ENCODE measurements at places on chromosomes 16 and 17.

DNA sequence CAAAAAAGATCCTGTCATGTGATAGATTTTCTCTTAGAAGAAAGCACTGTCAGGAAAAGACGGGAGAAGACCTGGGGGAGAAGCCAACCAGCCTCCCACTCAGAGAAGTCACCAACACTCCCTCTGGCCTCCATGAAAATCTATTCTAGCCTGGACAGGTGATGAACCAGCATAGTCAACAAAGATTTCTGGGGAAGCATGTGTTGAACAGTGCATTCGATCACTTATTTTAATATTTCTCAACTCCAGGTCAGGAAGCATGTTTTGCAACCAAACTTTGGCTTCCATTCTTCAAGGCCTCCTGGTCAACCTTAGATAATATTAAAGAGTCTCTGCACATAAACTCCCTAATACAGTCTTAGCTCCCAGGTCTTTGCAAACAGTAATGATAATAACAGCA lies 74.7 kb upstream of the ERCC4 start:
- DNase-seq: no peak

- no peak for DNase-seq
These were observed at the start of gene ENO3 for GRCh38 chr17:4950746-4951204. Gene ENO3 (plus strand): TSS chr17:4951119. CDS start chr17:4951830, 711 bp downstream.

GRCh38 chr16:89964201-89964600 lies 15.6 kb downstream of the DEF8 start:
- no peak for DNase-seq

- no peak for DNase-seq
These were observed 5.2 kb downstream of the KCNG4 start for GRCh38 chr16:84234321-84235241.

DNA sequence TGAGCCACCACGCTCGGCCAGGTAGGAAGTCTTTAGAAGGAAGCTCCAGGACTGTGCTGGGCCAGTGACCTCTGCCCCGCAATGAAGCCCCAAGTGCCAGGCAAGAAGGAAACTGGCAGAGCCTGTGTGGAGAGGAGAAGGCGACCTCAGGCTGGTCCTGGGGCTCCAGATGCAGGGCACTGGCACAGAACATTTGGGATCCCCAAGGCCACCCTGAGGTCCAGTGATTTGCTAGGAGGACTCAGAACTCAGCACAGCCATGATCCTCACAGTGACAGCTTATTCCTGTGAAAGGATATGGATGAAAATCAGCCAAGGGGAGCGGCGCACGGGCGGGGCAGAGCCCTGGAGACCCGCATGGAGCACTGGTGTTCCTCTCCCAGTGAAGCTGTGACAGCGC lies 24.1 kb downstream of the MGAT5B start:
- no peak for DNase-seq

- no peak for DNase-seq
These were observed 400 bp downstream of the CCDC42 start for GRCh38 chr17:8744086-8744785.

DNA sequence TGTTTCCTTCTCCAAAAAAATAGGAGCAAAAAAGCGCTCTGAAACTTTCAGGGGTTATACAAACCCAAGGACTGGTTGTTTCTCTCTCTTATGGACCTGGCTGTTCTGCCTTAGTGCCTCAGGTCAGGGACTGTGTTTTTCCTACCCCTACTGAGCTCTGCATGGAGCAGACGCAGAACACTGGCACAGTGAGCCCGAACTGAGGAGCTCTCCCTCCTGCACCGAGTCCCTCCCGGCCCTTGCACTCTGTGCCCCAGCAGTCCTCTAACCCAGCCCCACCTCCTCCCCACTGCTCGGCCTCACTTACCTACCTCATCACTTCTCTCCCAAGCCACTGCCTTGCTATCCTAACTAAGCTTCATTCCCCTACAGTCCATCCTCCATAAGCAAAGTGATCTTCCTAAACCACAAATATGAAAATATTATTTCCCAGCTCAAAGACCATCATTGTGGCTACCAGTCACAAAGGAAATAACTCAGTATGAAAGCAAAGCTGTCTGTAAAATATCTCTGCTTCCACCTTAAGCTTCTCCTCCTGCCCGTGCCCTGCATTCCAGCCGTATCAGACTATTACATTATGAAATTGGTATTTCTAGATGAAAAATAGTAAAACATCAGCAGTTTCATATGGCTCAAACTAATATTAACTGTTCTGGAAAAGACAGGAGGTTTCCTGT lies 13.6 kb downstream of the MEIOB start:
- DNase-seq: no peak

GRCh38 chr17:30600830-30601494 lies 123.8 kb downstream of the GOSR1 start:
- no peak for DNase-seq

- DNase-seq: no peak
These were observed 888.1 kb downstream of the KCNJ2 start for GRCh38 chr17:71057448-71057847.

DNA sequence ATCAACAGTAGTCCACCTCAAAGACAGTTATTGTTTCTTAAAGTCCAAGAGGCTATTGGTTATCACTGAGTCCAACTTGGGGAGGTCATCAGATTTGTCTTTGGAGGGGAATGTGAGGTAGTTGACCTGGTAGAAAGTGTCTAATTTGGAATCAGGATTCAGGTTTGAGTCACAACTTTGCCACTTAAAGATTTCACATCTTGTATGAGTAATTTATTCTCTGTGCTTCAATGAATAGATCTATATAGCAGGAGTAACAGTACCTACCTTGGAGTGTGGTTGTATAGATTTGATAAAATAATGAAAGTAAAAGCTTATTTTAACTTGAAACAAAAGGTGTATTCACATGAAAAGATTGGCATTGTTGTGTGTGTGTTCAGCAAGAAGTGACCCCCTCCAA lies 119.3 kb upstream of the TBX2 start:
- no peak for DNase-seq

- DNase-seq: no peak
These were observed 29.5 kb downstream of the HYDIN start for GRCh38 chr16:71201054-71201453.

DNA sequence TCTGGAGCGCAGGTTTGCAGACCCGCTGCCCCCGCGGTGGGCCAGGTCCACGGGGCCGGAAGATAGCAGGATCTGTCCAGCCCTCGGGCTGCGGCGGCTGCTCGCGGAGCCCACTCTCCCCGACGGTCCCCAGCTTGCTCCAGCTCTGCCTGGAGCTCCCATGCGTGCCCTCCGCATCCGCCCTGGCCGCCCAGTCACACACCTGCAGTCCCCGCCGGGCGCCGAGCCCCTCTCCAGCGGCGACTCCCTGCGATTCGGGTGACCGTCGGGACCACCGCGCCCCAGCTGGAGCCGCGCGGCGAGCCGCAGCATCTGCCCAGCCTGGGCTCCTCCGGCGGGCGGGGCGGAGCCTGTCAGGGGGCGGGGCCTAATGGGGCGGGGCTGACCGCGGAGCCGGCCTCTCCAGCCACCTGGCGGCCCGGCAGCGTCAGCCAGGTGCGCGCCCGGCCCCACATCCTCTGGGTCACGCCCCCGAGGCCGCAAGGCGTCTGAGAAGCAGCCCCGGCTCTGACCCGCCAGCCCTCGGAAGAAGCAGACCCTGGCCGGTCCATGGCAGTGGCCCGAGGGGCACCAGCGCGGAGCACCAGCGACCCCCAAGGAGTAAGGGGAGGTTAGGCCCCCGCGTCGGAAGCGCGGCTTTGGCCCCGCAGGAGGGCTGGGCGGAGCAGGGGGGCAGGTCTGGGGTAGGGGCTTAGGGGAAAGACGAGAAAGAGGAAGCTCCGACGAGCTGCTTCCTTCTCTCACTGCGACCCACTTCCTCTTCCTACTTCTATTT lies at the start of gene PIK3R5:
Gene PIK3R5 (minus strand): TSS at position 314 of the 775 bp plus-strand sequence. CDS start 54,213 bp downstream, outside the sequence.
- DNase-seq: peak; percentile 78

- no peak for DNase-seq
These were observed 8.2 kb downstream of the MYLK3 start for GRCh38 chr16:46739934-46740333.

DNA sequence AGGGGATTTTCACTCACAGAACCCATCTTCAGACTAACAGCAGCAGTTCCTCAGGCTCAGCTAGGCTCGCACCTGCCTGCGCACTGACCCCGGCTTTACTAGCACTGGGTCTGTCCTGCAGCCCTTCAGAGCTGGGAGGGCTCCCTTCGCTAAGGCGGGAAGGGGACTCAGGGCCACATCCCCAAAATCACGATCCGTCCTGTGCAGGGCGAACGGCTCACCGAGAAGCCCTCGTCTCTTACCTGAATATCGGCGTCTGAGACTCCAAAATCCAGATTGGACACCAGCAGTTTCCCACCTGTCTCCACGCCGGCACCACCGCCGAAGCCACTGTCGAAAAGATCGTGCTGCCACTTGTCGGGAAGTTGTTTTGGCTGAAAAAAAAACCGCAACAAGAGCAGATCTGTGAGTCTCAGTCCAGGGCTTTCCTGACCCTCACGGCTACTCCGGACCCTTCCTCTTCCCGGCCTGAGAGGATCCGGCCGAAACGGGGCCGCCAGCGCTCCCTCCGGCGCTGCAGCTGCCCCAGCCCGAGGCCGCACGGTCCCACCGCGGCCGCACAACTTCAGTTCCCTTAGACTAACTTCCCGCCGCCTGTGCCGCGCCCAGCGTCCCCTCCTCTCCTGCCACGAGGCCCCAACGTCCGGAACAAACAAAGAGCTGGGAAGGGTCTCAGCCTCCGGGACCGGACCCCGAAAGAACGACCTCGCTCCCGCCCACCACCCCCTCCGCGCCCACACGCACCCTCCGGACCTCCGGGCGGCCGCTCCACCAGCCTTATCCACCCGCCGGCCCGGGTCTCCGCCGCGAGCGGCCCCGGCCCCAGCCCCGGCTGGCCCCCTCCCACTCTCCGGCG lies 711 bp downstream of the ALYREF start:
- no peak for DNase-seq

- no peak for DNase-seq
These were observed 101.6 kb upstream of the FOXF1 start for GRCh38 chr16:86408685-86409084.

DNA sequence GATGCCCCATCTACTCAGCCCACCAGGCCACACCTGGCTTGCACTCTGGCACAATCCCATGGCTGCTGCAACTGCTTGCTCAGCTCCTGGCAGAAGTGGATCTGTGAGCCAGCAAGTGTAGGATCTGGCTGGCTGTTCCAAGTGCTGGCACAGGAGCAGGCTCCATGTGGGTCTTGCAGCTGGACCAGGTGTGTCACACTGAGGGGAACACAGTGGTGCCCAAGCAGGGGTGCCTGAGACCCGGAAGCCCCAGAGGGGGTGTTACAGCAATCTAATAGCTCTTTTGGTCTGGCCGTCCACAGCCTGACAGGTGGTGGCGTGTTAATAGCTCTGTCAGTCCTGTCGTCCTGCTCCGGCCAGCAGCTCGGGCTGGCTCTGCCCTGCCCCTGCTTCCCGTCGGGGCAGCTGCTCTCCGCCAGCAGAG lies 19.6 kb upstream of the GOT2 start:
- no peak for DNase-seq

- DNase-seq: no peak
These were observed 166.8 kb downstream of the MAP2K6 start for GRCh38 chr17:69581061-69581961.

- no peak for DNase-seq
These were observed 223.5 kb downstream of the CCDC182 start for GRCh38 chr17:57521606-57522005.

GRCh38 chr17:251531-251930 lies 70.1 kb upstream of the DOC2B start:
- no peak for DNase-seq

- no peak for DNase-seq
These were observed 10.7 kb upstream of the KCNJ2 start for GRCh38 chr17:70158591-70158990.

DNA sequence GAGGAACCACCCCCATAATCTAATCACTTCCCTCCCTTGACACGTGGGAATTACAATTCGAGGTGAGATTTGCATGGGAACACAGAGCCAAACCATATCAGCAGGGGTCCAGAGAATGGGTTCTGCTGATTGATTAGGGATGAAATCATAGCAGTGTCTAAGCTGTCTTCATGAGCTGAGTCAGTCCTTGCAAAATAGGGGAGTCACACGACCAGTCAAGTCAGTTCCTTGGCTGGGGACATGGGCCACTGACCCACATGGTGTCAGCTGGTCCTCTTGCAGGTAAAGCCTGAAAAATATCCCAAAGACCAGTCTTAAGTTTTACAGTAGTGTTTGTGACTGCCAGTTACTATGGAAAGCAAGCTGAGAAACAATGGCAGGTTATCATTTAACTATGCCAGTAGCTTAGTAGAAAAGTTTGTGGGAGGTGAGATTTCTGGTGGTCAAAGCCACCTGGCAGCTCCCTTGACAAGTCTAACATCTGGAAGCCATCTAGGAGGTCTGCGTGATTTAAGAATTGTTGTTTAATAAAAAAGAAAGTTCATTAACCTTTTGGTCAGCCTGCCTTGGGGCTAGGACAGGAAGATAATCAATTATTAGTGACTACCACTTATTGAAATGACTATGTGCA lies 15.7 kb upstream of the ATF7IP2 start:
- no peak for DNase-seq

- DNase-seq: no peak
These were observed 382.0 kb downstream of the GRIN2A start for GRCh38 chr16:9800186-9800738.

GRCh38 chr16:65884018-65884417 lies 482.5 kb upstream of the CDH5 start:
- no peak for DNase-seq

DNA sequence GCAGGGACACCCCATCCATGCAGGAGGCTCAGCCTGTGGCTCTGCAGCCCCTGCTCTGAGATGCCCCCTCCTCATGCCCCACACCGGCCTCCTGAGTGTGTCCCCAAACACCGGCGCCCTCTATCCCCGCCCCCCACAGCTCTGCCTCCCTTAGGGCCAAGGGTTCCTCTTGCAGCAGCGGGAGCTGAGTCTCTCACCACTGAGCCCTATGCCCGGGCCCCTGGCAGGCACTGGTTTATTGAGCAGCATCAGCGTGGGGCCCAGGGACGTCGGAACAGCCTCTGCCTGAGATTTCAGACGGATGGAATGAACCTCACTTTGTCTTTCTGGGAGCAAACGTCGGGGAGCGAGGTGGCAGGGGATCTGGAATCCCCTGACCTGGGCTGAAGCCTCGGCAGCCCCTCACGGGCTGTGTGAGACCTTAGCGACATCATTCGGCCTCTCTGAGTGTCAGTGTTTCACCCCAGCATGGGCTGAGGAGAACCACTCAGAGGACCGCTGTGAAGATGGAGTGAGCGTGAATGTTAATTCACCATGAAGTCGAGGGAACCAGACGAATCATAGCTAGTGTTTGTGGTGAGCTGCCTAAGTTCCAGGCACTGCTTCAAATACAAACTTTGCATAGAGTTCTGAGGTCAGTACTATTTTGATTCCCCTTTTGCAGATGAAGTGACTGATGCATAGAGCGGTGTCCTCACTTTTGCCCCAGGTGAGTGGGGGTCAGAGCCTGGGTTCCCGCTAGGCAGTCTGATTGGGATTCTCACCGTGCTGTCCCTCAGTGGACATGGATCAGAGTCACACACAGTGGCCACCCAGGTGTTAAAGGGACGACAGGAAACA lies 5.3 kb upstream of the C16orf74 start:
- DNase-seq: no peak

- no peak for DNase-seq
These were observed 8.5 kb upstream of the MED11 start for GRCh38 chr17:4722678-4723240.

Data from stimulated activated CD4-positive, alpha-beta T cell treated with anti-CD3 and anti-CD28 coated beads, Interleukin-12 subunit alpha, Interleukin-12 subunit beta, amount 100 ng/mL, for 24 hours (primary cell).